ENCODE measurements at places on chromosomes 4 and X.

GRCh38 chr4:16140879-16141249, 57.0 kb upstream of the PROM1 start:
- no peak for DNase-seq

- DNase-seq, result no peak
These were observed 2.3 kb downstream of the TRIM2 start for GRCh38 chr4:153206534-153206933.

- no peak for DNase-seq
These were observed at the start of gene BMX for GRCh38 chrX:15500497-15500966. TSS of gene BMX (plus strand) at chrX:15500807. CDS start at chrX:15508354, 7,547 bp downstream.

DNA sequence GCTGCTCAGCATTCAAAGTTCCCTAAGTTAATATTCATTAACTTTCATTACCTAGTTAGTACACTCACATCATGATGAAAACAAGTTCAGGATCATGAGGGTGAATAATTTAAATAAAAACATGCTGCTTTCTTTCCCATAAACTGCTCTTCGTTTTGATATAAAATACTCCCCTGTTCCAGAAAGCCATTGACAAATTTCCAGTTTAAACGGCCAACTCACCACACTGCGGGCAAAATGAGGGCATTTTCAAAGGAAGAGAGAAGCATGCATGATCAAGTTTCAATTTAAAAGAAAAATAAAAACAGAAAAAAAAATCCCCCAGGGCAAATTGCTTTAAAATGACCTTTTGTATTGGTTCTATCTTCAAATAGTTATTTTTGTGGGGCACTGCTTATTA, 69.6 kb downstream of the EPHA5 start:
- DNase-seq, result no peak

- peak; percentile 18 for DNase-seq
These were observed 384.4 kb downstream of the RAPGEF2 start for GRCh38 chr4:159487284-159487747.

GRCh38 chr4:102541697-102542096, 40.5 kb downstream of the NFKB1 start:
- no peak for DNase-seq

- DNase-seq, result no peak
These were observed 127.5 kb downstream of the DCK start for GRCh38 chr4:71120831-71121524.

- no peak for DNase-seq
These were observed 313.9 kb downstream of the TECRL start for GRCh38 chr4:64095398-64095797.

DNA sequence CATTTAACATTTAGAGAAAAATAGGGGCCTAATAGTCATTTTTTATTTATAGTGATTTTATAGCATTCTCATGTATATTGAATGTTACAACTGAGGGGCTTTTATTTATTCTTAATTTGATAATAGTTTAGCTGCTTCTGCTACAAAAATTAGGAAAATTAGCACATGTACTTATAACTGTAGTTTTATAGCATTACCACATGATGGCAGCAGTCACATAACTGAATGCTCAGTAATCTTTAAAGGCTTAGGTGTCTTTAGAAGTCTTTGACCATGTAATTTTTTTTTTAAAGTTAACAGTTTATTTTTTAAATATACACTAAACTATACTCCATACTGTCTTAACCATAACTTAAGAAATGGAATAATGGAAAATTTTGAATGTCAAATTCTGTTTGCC, 136.6 kb downstream of the STAG2 start:
- peak; percentile 17 for DNase-seq

- DNase-seq, result no peak
These were observed 25.4 kb downstream of the GPC3 start for GRCh38 chrX:133959972-133960371.

GRCh38 chr4:151850791-151851213, 90.0 kb upstream of the GATB start:
- no peak for DNase-seq

GRCh38 chrX:111119341-111119740, 23.4 kb downstream of the PAK3 start:
- DNase-seq, result no peak

DNA sequence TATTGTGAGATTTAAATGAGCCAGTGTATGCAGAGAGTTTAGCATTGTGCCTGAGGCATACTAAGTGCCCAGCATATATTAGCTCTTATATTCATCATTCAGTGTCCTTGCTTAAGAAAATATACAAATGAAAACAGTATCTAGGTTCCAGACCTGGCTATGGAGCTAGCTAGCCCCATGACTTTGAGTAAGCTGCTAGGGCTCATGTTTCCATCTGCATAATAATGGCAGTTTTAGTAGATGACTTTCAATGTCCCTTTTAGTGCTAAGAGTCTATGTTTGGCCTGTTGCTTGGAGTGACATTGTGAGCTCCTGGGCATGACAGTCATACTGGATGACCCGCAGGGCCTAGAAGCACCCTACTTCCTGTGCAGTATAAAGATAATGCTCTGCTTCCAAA, 435.3 kb downstream of the ZIC3 start:
- DNase-seq, result no peak

GRCh38 chr4:134337574-134337973, 136.0 kb upstream of the PABPC4L start:
- DNase-seq, result no peak

DNA sequence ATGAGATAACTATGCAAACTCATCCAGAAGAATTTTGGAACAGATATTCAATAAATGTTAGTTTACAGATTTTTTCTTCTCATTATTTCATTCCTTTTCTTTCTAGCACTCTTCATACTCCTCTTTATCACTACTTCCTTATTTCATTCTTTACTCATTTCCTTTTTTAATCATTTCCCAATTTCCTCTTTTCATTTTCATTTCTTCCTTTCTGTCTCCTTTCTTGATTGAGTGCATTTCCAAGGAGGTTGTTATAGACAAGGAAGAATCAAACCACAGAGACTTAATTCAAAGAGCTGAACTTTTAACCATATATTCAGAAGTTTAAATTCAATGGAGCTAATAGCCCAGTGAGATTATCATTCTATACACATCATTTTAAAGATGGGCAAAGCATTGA, 600.7 kb downstream of the ARAP2 start:
- DNase-seq, result no peak

- DNase-seq, result no peak
These were observed 1003.5 kb upstream of the LCORL start for GRCh38 chr4:19025031-19025430.

DNA sequence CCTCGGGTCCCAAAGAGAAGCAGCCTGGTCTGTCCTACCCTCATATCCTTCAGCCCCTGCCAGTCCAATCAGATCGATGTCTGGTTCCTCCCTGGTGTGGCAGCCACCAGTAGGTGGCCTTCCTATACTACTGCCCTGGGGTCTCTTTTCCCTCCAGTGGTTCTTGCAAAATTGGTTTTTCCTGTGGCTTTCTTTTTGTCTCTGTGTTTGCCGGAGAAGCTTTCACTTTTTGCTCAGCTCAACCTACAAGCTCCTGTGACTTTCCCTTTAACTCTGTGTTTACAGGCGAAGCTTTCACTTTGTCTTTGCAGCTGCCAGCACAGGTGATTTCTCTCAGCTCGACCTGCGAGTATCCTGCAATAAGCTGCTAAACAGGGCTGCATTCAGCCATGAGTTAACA, 46.8 kb downstream of the UGT2A3 start:
- no peak for DNase-seq

DNA sequence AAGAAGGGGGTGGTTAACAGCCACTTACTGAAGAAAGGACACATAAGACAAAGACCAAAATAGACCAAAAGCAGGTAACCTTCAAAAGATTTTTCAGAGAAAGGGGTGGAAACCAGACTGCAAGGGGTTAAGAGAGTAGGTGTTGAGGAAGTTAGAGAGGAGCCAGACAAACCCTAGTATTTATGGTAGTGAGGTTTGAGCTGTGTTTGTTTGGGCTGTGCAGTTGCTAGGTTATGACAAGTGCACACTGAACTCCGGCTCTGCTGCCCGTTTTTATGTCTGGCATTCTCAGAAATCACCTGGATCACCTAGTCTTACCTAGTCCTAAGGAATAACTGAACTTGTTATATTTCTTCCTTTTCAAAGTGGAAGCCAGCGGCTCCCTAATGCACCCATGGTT, 22.9 kb upstream of the G3BP2 start:
- DNase-seq, result no peak

DNA sequence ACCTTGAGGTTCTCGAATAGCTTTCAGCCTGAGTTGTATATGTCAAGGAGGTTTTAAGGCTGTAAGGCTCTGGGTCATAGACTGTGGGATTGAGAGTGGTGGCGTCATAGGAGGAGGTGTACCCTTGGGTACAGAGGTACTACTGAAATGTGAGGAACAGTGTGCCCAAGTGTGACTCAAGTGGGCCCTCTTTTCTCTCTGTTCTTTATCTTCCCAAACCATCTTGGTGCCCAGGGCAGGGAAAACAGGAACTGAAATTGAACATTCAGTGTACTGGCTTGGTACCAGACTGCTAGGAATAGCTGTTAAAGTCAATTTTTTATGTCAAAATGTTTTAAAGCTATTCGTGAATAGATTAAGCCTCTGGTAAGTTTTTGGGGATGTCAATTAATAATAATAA, 136.2 kb upstream of the RPS6KA3 start:
- no peak for DNase-seq

DNA sequence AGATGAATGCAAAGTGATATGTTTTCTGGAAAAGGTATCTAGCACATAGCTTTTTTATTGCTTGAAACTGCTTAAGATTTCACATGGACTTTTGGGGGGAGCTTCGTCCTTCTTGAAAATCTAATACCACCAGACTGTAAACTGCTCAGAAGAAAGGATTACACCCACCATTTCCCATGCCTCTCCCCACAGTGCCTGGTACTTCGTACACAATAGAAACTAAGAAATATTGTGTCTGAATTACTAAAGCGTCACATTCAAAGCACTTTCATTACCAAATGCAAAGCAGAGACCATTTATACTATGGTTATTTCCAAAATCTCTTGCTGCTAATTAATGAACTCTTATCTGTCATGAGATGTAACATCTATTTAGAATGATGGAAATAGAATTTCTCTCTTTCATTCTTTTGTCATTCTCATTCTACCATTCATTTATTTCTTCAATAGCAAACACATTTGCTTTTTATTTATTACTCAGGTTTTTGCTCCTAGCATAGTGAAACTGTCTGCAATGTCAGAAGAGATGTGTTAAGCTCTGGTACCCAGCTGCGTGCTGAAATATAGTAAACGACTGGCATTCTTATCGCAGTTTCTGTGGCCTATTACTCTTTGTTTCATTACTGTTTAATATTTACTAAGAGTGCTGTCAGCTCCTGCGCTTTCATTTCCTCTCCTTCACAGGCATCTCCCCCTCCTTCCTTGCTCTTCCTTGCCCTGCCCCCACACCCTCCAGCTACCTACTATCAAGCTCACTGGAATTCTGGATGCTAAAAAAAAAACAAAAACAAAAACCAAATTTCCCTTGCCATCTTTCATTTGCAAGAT, 51.4 kb upstream of the RAPGEF2 start:
- no peak for DNase-seq

- DNase-seq, result no peak
These were observed 166.4 kb downstream of the CBR4 start for GRCh38 chr4:168843635-168844034.
